ENCODE measurements at places on chromosomes 4 and X. TPM values are rescaled to one million over a fixed set of nuclear protein-coding genes. Genes with fewer than 3 reads are reported as not detected.

Gene CXorf49
- not detected for total RNA-seq

Gene DNAAF6
- total RNA-seq: not detected

Gene DCLK2
- total RNA-seq: 5.8 TPM

Gene PIGA
- total RNA-seq: 8.5 TPM

Gene GUCY1B1
- 6.3 TPM for total RNA-seq

Gene GLUD2
- 1.00 TPM for total RNA-seq

Gene SMIM10
- total RNA-seq: 7.8 TPM

Gene DUSP21
- not detected for total RNA-seq

Gene SMIM14
- 33.7 TPM for total RNA-seq

All from smooth muscle cell of bladder (primary cell).